Activated CD4-positive, alpha-beta T cell treated with anti-CD3 and anti-CD28 coated beads for 36 hours (primary cell): ENCODE measurements at places on chromosomes 3 and 15. TPM values are rescaled to one million over a fixed set of nuclear protein-coding genes. Genes with fewer than 3 reads are reported as not detected.

Gene DAZL
- not detected for total RNA-seq

Gene GPR149
- not detected for total RNA-seq

Gene SLC9A9
- 1.6 TPM for total RNA-seq

Gene CFAP91
- 0.25 TPM for total RNA-seq

Gene TGM4
- total RNA-seq: not detected

Gene IGSF11
- 0.23 TPM for total RNA-seq

Gene ATP10A
- total RNA-seq: 22.4 TPM

Gene TRPM1
- not detected for total RNA-seq

Gene CSPG5
- total RNA-seq: 0.97 TPM

Gene TMC3
- total RNA-seq: not detected

Gene TYRO3
- 2.3 TPM for total RNA-seq

Gene PXYLP1
- total RNA-seq: 10.3 TPM

Gene SLC27A2
- total RNA-seq: 20.7 TPM

Gene SLC7A14
- not detected for total RNA-seq

Gene TLR9
- 0.74 TPM for total RNA-seq

Gene CPNE9
- total RNA-seq: 0.30 TPM

Gene ADAMTS9
- not detected for total RNA-seq

Gene CPEB1
- total RNA-seq: 0.18 TPM

Gene PPM1M
- total RNA-seq: 52.9 TPM

Gene MYD88
- total RNA-seq: 33.1 TPM

Gene HYAL1
- total RNA-seq: 0.37 TPM

Gene DNAH12
- total RNA-seq: not detected

Gene SCAANT1
- not detected for total RNA-seq

Gene STX19
- total RNA-seq: not detected

Gene LRRC34
- 3.8 TPM for total RNA-seq

Gene PRKCD
- total RNA-seq: 22.0 TPM

Gene BFSP2
- total RNA-seq: 0.21 TPM

Gene SLC6A11
- total RNA-seq: not detected

Gene XIRP1
- 1.4 TPM for total RNA-seq

Gene EBLN2
- 4.7 TPM for total RNA-seq

Gene SLC24A5
- not detected for total RNA-seq

Gene CLASP2
- total RNA-seq: 68.5 TPM

Gene CCDC54
- not detected for total RNA-seq

Gene PARP15
- 8.7 TPM for total RNA-seq

Gene POTEB3
- total RNA-seq: not detected

Gene DNAH1
- 7.4 TPM for total RNA-seq

Gene CASR
- 0.05 TPM for total RNA-seq

Gene MNS1
- total RNA-seq: 0.41 TPM

Gene HRH1
- total RNA-seq: 1.4 TPM

Gene CCRL2
- total RNA-seq: 1.3 TPM

Gene P2RY14
- 0.16 TPM for total RNA-seq

Gene CD200
- total RNA-seq: 42.3 TPM

Gene POLQ
- total RNA-seq: 23.4 TPM

Gene SST
- total RNA-seq: not detected

Gene TMF1
- 33.2 TPM for total RNA-seq
